ENCODE measurements at places on chromosomes 16 and 17. TPM values are rescaled to one million over a fixed set of nuclear protein-coding genes. Genes with fewer than 3 reads are reported as not detected.

KRTAP2-1 gene
- not detected for total RNA-seq

- DNase-seq: no peak
Observed at GRCh38 chr17:60391471-60392041, 377 bp downstream of the USP32 start.

FNDC8 gene
- total RNA-seq: not detected

MEIOC gene
- total RNA-seq: not detected

GRCh38 chr17:74362810-74363498 is 1.3 kb upstream of the BTBD17 start:
- DNase-seq: no peak

CDK5RAP3 gene
- 109 TPM for total RNA-seq

DNA sequence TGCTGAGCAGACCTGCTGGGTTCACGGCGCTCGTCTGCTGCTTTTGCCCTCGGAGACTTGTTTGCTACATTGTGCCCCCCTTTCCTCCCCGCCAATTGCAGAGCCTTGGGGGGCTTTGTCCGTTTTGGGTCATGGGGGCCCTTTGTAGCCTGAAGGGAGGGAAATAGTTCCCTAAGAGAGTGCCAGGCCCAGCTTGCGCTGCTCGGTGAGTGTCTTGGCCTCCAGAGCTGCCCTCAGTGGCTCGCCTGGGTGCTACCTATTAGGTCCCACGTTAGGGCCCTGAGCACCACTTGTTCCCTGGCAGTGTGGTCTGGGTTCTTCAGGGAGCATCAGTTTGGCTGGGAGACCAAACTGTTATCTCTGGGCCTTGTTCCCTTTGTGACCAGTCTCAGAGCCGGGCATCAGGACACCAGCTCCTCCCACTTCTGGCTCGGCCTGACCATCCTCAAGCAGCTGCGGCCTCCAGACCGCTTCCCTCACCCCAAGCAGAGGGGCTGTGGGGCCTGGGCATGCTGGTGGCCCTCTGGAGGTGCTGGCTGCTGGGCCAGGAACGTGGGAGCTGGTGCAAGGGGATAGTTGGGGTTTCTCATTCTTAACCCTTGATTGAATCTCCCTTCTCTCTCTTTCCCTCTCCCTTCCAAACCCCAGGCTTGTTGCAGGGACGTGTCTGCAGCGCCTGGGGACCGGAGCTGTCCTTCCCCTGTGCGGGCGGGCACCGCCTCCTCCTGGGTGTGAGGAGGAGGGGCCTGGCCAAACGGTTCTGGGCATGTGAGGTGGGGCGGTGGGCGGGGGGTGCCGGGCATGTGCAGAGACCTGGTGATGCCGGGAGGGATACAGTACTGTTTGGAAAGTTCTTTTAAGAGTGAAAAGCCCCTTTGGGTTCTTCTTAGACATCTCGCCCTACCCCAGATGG is 16.0 kb upstream of the ITGB4 start:
- DNase-seq: no peak

- DNase-seq: no peak
Observed at GRCh38 chr17:57517632-57518456, 227.3 kb downstream of the CCDC182 start.

GRCh38 chr17:19264681-19265080 is 27.5 kb downstream of the EPN2 start:
- peak; percentile 18 for DNase-seq

DNA sequence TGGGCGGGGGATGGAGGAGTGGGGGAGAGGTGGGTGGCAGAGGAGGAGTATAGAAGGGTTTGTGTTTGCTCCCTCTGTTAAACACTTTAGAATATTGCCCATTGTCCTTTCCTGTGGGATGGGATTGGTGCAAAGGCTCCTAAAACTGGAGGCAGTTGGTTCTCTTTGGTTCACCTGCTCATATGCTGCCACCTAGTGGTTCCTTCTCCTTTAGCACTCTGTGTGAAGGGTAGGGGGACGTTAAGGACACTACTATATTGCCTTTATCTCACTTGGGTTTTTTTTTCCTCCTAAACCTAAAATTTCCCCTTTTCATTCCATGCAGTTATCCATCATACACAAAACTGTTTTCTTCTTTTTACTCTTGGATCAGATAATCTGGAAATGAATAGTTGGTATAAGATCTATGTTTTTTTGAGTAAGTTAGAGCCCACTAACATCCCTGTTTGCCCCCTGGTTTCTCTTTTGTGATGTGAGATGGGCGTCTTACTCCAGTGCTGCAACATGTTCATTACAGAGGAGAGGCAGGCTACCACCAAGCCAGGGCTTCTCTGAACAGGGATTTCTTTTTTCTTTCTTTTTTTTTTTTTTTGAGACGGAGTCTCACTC is 23.8 kb downstream of the SNX11 start:
- DNase-seq: peak; percentile 63

PVALEF gene
- not detected for total RNA-seq

GRCh38 chr17:39104046-39104445 is 47.4 kb downstream of the PLXDC1 start:
- no peak for DNase-seq

- no peak for DNase-seq
Observed at GRCh38 chr17:49511810-49512209, 16.7 kb downstream of the NGFR start.

WSCD1 gene
- 45.7 TPM for total RNA-seq

GRCh38 chr17:34354637-34355036 is 1.6 kb upstream of the CCL13 start:
- DNase-seq: no peak

DNA sequence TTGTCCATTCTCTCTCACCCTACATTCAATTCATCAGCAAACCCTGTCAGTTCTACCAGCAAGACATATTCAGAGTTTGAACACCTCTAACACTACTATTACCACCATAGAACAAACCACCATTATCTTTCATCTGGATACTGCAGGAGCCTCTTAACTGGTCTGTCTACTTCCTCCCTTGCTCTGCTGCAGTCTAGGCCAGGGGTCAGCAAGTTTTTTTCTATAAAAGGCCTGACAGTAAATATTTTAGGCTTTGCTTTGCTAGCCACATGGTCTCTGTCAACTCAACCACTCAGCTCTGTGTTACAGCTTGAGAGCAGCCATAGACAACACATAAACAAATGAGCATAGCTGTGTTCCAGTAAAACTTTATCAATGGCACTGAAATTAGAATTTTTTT is 13.8 kb downstream of the KCTD19 start:
- DNase-seq: no peak

DNA sequence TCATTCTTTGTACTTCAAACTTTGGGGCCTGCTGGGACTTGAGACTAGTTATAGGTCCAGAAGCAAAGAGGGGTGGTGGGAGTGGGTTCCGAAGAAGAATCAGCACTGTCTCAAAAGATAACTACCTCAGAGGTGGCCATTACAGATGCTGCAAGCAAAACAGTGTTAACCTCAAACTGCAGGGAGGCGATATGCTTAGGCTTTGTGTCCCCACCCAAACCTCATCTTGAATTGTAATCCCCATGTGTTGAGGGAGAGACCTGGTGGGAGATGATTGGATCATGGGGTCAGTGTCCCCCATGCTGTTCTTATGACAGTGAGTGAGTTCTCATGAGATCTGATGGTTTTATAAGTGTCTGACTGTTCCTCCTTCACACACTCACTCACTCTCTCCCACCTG is 545.3 kb downstream of the XYLT1 start:
- no peak for DNase-seq

C16orf92 gene
- total RNA-seq: not detected

DNA sequence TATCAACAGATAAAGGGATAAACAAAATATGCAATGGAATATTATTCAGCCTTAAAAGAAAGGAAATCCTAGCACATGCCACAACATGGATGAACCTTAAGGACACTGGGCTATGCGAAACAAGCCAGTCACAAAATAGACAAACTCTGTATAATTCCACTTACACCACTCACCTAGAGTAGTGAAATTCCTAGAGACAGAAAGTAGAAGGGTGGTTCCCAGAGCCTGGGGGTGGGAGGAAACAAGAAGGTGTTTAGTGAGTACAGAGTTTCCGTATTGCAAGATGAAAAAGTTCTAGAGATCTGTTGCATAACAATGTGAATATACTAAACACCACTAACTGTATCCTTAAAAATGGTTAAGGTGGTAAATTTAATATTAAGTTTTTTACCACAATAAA is 10.0 kb downstream of the SPOP start:
- DNase-seq: no peak

HYDIN gene
- not detected for total RNA-seq

- no peak for DNase-seq
Observed at GRCh38 chr16:78761427-78761826, 662.0 kb downstream of the WWOX start.

FAM20A gene
- not detected for total RNA-seq

- DNase-seq: no peak
Observed at GRCh38 chr16:66207139-66207882, 159.2 kb upstream of the CDH5 start.

DNA sequence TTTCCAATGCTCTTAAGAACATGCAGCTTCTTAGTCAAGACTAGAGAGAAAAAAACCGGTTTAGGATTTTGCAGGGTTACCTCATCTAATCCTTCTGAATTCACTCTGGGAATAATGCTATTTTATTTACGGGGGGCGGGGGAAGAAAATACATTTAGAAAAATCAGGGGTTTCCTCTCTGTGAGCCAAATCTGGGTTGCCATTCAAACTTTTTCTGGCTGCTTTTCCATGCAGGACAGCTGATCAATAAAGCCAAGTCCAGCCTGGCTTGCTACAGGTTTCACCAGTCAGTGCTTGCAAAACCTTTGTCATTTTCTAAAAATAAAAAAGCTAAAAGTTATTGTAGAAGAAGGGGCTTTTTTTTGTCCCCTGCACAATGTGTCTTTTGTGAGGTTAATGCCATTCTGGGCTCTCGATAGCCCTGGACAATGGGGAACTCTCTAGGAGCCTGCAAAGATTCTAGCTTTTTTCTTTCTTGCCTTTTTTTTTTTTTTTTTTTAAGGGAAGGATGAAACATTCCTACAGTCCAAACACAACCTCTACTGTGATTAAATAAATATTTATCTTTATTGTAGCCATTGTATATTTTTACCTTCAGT is 13.1 kb upstream of the ZFHX3 start:
- no peak for DNase-seq

KIF18B gene
- 50.3 TPM for total RNA-seq

- DNase-seq: no peak
Observed at GRCh38 chr16:17076092-17076754, 394.5 kb downstream of the XYLT1 start.

CFAP119 gene
- total RNA-seq: 7.2 TPM

GRCh38 chr17:77857613-77858012 is 100.9 kb upstream of the TNRC6C start:
- no peak for DNase-seq

DNA sequence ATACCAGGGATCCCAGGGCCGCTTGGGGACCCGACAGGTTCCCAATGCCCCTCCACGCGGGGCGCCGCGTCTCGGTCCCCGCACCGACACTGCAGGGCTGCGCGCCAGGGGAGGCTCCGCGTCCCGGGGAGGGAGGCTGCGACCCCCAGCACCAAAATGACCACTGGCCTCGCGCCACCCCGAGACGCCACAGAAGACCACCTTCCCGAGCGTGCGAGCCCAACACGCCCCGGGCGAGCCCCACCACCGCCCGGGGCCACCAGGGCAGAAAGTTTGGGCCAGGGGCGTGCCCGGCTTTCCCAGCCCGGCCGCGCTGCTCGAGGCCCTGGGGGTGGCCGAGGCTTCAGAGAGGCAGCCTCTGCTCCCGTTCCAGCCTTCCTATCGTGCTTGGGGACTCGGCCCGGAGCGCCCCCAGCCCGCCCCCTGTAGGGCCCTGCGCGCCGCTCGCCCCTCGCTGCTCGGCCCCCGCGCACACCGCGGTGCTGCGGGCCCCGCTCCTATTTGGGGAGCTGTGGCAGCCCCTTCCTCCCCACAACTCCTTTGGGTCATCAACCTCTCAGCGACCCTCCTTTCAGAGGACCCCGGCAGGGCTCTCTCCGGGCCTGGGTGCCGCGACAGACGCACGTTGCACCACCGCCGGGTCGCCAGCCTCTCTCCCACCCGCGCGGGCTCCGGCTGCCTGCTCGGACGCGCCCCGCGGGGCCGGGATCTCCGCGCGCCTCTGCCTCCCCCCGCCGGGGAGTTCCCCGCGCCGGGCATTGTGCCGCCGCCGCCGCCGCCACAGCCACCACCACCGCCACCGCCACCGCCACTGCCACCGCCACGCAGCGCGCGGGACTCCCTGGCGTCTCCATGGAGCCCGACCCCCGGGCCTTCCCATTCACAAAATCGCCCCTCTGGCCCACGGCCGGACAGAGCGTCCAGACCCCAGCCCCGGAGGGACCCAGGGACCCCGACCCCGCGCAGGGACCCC is 892 bp downstream of the RBFOX3 start:
- DNase-seq: no peak

KRT15 gene
- 2.8 TPM for total RNA-seq

- no peak for DNase-seq
Observed at GRCh38 chr17:10316801-10317542, 55.8 kb downstream of the MYH13 start.

BAIAP3 gene
- 0.88 TPM for total RNA-seq

DNA sequence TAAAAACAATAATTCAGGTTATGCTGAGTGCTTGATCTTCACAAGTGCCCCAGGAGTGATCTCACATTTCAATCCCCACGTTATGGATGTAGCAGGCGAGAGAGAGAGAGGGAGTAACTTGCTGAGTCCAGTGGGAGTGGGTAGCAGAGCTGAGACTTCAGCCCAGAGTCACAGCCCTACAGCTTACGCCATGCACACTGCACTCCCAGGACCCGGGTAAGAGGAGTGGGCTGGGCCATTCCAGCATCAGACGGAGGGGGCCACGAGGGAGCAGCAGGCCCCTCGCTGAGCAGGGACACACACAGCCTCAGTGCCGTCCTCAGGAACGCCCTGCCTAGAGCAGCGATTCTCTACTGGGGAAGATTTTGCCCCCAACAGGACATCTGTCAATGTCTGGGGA is 9.8 kb upstream of the KIF19 start:
- no peak for DNase-seq

GRCh38 chr16:30637944-30638343 is 12.8 kb upstream of the PRR14 start:
- DNase-seq: peak; percentile 50

DNA sequence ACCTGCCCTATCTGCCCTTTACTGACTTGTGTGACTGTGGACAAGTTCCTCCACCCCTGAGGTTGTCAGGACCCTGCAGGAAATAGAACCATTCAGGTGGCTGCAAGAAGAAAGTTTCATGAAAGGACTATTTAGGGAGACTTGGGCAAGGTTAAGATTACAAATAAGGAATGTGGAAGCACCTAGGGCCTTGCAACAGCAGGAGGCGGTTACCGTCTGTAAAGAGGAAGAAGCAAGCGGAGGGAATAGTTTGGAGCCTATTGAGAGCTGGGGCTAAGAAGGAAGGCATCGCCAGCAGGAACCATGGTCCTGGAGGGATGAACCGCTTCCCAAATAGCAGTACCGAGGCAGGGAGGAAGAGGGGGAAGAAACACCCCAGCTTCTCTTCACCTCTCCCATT is 132.4 kb downstream of the PRKCB start:
- no peak for DNase-seq

TRPV2 gene
- total RNA-seq: 6.7 TPM

Measured in endothelial cell of umbilical vein (primary cell).